ENCODE measurements at places on chromosomes 3 and 15.

DNA sequence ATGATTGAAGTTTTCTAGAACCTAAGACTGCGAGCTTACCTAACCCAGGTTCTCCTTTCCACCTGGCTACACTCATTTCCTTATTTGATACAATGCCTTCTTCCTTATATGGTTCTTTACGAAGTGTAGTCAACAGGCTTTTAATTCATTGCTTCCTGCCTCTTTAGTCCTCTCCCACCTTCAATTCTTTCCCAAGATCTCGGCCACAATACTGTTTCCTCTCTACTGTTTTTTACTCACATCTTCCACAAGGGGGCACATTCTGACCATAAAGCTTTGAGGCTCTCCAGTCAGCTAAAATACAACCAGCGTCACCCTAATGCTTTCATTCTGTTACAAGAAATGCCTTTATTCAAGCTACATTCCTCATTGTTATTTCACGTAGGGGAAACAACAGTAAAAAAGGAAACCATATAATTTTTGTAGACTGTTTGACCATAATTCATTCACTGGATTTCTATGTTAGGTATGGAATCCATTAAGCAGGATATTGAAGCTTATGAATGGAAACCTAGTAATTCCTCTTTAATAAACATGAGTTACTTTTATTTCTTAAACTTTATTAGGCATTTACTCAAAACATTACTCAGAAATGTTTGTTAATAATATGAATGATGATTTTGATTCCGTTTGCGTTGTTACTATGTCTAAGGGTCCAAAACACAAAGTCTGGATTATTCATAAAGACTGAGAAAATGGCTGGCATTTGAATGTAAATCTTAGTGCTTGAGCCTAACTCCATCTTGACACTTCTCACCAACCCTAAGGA lies 29.5 kb upstream of the VEPH1 start:
- H3K27ac ChIP-seq: no peak overlapping the region
- no peaks in the 10 kb centered on the region for H3K4me1 ChIP-seq
- no peak overlapping the region for H3K4me3 ChIP-seq
- H3K27me3 ChIP-seq: peaks cover 2% of the 10 kb centered on the region
- no peaks in the 10 kb centered on the region for H3K36me3 ChIP-seq
- no peak for DNase-seq

DNA sequence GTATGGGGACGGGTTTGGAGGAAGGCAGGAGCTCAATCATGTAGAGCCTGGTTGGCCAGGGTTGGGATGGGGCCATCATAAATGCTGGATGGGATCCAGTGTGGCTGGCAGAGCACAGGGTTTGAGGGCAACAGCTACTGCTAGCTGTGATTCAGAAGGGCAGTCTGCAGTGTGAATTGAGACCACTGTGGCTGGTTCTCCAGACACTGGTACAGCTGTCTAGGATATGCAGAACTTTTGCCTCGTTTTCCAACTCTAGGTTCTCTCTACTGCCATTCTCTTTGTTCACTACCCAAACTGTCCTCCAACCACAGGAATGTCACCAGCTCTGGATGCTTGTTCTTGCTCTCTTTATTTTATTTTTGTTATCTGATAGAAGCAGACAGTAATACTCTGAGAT lies 543.6 kb downstream of the AGBL1 start:
- no peak overlapping the region for H3K4me3 ChIP-seq
- no peaks in the 10 kb centered on the region for H3K27me3 ChIP-seq
- peaks cover 42% of the 10 kb centered on the region for H3K4me1 ChIP-seq
- no peaks in the 10 kb centered on the region for H3K36me3 ChIP-seq
- no peak for DNase-seq

- no peak overlapping the region for H3K4me3 ChIP-seq
- H3K27ac ChIP-seq: no peak overlapping the region
- DNase-seq: no peak
- no peaks in the 10 kb centered on the region for H3K27me3 ChIP-seq
- peaks cover 2% of the 10 kb centered on the region for H3K4me1 ChIP-seq
- H3K36me3 ChIP-seq: no peaks in the 10 kb centered on the region
Measured at GRCh38 chr15:69377216-69377970, 36.8 kb upstream of the KIF23 start.

GRCh38 chr3:50205413-50206276 lies 574 bp downstream of the SLC38A3 start:
- peaks cover 1% of the 10 kb centered on the region for H3K4me1 ChIP-seq
- peaks cover 41% of the 10 kb centered on the region for H3K27me3 ChIP-seq
- H3K4me3 ChIP-seq: peak overlapping the region; percentile 63
- DNase-seq: no peak
- H3K27ac ChIP-seq: no peak overlapping the region
